Skin of body (tissue), 3 donors: ENCODE measurements at places on chromosomes 13 and 19.

DNA sequence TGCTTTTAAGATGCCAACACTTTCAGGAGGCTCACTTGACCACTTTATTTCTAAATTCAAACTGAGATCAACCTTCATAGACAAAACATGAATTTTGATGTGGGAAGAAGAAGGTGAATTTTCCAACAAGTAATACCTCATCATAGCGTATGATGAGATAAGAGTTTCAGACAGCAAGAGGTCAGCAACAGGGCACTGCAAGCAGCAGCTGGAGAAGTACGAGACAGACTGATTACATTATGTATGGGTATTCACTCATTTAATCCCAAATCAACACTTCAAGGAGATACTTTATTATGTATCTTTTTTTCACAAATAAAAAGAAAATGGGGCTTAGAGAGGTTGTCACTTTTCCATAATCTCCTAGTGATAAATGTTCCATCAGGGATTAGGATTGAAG, 389.8 kb downstream of the TBC1D4 start:
- DNase-seq = no peak

- peak; percentile 8 for DNase-seq
Measured at GRCh38 chr13:36981156-36981743, 17.9 kb downstream of the ALG5 start.

DNA sequence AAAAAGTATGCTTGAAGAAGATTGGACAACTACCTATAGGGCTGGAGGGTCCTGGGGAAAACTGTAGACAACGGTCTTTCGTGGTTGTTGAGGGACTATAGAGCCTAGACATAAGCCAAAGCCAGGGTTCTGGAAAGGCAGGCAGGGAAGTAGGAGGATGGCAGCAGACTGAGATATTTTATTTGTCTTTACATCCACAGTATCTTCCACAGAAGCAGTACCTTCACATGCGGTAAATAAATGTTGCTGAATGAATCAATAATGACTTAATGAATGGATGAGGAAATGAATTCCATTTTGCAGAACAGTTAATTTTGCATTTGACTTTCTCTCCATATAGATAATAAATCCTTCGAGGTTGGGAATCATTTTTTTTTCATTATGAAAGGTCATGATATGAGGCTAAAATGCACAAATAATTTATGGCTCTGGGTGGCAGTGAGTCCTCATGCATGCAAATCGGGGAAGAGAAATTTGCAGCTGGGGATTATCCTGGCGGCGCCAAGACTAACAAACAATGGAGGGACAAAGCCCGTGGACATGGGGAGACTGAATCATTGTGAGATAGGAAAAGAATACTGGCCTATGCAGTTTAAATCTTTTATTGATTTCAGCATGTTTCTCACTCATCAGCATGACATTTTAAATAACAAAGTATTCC, 102.0 kb downstream of the ERCC5 start:
- DNase-seq = no peak

- DNase-seq = no peak
Measured at GRCh38 chr13:112102243-112102642, 35.3 kb downstream of the SOX1 start.

GRCh38 chr13:40063278-40063698, 407.8 kb downstream of the COG6 start:
- no peak for DNase-seq

GRCh38 chr13:112574834-112575613, 12.9 kb downstream of the TUBGCP3 start:
- no peak for DNase-seq

DNA sequence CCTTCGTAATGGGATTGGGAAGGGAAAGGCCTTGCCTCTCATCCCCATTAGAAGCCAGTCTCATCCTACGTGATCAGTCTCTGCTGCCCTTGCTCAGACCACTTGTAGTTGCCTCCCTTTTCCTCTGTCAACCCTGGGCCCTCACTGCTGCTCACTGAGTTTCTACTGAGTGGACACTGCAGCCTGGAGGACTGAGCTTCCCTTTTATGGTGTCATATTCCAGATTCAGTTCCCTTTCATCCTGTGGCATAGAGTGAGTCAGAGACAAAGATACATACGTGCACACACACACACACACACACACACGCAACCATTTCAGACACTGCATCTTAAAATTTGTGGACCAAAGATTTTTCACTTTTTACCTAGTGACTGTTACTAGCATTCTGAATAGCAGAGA, 56.6 kb downstream of the COG3 start:
- DNase-seq = no peak

DNA sequence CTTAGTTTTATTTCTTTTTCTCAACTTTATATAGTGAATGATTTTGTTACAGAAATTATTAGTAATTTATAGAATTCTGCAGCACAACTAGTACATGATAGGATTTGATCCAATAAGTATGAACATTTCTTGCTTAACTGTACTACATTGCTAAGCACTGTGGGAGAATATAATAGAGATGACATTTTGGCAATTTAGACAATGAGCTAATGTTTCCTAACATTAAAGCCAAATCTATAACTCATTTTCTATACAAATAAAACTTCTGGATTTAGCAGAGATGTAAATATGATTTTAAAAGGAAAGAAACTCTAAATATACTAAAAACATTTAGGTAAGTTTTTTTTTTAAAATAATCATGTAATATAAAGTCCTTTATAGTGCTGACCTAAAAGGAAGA, 87.3 kb downstream of the FNDC3A start:
- peak; percentile 70 for DNase-seq

GRCh38 chr19:30741566-30741965, 369.4 kb downstream of the ZNF536 start:
- peak; percentile 7 for DNase-seq

GRCh38 chr19:1676351-1677266, 24.2 kb upstream of the TCF3 start:
- no peak for DNase-seq

- no peak for DNase-seq
Measured at GRCh38 chr19:50896591-50897190, 14.5 kb downstream of the KLK4 start.

GRCh38 chr19:46648961-46649960, 11.7 kb downstream of the DACT3 start:
- DNase-seq = no peak

DNA sequence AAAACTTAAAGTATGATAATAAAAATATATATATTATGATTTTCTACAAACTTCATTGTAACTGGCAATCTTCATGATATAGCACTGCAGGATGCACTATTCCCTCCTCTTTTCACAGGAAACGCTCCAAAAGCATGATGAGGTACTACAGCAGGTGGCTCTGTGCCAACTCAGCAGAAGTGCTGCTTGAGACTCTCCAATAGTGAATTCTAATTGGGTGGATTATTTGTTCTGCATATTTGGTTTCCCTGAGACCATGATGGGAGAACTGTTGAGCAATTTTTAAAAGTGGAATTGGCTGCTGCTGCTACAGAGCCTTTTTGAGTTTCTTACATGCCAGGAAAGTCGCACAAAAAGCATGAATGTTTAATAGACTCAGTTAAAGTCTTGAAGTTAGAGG, 1782.4 kb upstream of the PCDH20 start:
- DNase-seq = no peak

- no peak for DNase-seq
Measured at GRCh38 chr19:17266589-17266974, 661 bp upstream of the BABAM1 start.

DNA sequence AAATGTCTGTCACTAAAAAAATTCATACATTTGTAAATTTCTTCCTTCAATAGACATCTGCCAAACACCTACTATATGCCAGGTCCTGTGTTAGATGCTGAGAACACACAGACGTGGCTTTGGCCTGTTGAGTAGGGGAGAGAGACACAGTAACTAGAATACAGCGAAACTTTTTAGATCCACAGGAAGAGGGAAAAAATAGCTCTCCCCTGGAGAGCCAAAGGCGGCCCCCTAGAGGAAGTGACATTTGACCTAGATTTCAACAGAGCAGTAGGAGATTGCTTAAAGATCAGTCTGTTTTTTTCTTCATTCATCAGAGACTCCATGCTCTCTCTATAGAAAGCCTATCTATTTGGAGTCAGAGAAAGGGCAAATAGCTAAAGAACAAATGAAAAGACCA, 11.3 kb downstream of the LCP1 start:
- no peak for DNase-seq

GRCh38 chr19:51127755-51128154, 3.0 kb downstream of the SIGLEC9 start:
- DNase-seq = no peak

DNA sequence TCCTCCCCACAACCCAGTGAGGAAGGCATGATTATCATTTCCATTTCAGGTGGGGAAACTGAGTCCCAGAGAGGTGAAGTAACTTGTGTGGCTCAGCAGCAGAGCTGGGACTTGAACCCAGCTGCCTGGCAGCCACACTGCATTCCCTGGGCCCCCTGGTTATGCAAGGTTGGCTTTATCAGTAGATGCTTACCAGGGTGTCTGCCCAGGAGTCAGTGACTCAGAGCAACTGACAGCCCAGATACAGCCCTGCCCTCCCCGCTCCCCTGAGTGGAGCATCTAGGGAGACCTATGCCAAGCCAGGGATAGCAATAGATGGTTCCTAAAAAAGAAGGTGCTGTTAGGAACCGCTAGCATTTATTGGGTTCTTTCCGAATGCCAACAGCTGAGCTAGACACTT, 5.9 kb downstream of the IGLON5 start:
- DNase-seq = no peak

DNA sequence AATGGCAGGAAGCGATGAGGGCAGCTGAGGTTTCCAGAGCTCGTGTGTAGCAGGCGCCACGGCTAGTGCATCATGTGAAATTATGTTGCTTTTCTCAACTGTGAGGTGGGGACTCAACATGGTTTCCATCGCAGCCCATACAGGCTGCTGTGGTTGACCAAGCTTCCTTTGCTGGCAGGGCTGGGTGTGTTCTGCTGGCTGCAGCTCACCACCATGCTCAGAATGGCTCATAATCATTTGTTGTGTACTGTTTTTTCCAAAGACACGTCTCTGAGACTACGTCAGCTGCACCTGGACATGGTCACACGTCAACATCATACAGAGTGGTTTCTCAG, 16.1 kb upstream of the RASA3 start:
- no peak for DNase-seq

DNA sequence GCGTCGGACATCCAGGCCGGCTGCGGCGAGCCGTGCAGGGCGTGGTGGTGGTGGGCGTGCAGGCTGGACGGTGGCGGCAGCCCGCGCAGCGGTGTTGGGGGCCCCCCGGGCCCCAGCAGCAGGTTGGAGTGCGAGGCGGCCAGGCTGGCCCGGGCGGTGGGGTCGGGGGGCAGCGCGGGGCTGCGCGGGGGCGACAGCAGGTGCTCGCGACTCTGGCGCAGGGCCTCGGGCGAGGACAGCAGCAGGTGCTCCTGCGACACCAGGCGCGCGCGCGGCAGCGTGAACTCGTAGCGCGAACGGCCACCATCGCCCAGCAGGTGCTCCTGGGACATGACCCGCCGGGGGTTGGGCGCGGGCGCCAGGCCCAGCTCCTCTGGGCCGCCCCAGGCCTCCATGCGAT, 9.8 kb downstream of the SHISA7 start:
- no peak for DNase-seq

DNA sequence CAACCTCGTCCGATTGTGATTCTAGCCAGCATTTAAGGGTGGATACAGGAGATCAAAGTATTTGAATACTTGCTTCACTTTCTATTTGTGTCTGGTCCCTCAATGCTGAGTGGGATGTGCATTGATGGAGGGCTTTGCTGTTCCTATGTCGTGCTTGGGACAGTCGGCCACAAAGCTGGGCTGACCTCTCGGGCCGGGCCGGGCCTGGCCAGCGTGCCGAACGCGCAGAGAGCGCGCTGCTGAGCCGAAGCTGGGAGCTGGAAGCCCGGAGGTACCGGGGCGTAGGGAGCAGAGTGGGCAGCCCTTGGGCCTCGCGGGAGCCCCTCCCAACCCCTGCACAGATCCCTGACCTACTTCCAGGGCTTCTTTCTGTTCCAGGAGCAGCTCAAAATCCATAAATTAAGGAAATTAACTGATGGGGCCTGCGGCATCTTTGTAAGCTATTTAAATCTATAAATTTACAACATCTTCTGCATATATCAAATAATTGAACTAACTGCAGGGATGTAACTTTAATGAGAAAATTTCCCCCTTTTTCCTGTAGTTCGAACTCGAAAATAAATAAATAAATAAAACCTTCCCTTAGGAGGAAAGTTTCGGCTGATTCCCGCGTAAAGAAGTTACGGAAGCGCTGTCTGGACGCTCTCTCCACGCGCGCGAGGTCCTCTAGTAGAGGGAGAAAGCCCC, 1.8 kb upstream of the KCTD15 start:
- DNase-seq = no peak

- no peak for DNase-seq
Measured at GRCh38 chr13:26971990-26972887, 199.4 kb downstream of the USP12 start.

DNA sequence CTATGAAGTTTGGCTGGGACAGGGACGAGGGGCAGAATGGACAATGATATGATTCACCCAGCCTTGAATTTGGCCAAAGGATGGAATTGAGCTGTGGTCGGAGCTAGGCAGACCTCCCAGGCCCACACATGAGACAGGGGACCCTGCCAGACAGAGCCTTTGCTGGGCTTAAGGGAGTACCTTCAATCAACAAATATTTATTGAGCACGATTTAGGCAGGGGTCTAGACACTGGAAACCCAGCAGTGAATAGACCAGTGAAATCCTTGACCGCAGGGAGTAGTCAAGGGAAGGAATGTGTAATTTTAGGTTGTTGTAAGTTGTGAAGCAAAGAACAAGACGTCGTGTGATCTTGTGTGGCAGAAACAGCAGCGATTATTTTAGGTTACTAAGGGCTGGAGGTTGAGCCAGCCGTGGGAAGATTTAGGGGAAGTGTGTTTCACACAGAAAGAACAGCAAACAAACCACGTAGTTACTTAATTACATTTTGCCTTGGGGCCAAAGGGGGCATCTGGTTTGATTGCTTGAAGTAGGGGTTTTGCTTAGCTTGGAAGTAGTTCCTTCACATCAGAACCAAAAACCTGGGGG, 16.9 kb upstream of the AP1M2 start:
- DNase-seq = no peak

GRCh38 chr19:4140237-4140711, 13.2 kb upstream of the CREB3L3 start:
- DNase-seq = no peak

DNA sequence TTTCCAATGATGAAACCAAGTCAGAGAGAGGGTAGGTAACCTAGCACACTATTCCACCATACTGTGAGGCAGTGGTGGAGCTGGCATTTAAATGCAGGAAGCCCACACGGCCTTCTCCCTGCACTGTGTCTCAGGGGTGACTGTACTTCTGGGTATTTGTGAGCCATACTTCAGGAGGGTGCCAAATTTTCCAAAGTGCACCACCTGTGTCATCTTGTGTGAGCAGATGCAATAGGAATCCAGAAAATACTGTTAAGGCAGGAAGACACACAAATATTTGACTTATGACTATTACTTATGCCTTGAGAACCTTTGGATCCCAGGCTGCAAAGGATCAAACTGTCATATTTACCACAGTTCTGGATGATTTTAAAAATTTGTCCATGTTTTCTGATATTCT, 17.3 kb downstream of the ZNF229 start:
- no peak for DNase-seq
